Activated CD4-positive, alpha-beta T cell treated with anti-CD3 and anti-CD28 coated beads for 4 hours (primary cell): ENCODE measurements at places on chromosomes 2 and 18.

DNA sequence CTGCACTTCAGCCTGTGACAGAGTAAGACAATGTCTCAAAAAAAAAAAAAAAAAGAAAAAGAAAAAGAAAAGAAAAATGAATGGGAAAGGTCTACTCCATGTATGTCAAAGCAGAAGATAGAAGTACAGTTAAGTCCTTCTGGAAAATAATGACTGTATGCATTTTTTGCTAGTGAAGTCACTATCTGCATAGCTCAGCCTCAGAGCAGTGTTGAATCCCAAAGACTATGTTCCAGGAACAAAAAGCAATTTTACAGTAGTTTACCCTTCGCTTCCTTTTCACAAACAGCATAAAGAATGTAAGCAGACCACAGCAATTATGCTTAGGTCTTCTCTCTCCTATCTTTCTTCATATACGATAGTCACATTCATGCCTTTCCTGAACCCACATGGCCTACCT lies 497.4 kb downstream of the CMPK2 start:
- DNase-seq = no peak

DNA sequence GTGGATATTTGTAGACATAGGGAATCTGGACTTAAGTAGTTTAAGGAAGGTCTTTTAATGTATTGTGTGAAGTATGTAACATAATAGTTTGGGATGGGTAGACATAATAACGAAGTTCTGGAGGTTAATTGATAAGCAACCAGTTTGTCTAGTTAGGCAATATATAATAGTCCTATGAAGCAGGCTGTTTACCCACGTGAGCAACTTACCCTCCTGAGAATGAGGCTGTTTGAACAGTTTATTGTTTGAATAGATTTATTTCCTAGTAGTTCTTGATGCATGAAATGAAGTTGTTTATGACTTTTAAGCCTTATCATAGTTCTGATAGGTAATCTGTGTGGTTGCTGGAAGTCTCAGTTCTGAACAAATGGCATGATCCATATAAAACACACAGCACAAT lies 361.5 kb downstream of the GALNT13 start:
- DNase-seq = no peak

DNA sequence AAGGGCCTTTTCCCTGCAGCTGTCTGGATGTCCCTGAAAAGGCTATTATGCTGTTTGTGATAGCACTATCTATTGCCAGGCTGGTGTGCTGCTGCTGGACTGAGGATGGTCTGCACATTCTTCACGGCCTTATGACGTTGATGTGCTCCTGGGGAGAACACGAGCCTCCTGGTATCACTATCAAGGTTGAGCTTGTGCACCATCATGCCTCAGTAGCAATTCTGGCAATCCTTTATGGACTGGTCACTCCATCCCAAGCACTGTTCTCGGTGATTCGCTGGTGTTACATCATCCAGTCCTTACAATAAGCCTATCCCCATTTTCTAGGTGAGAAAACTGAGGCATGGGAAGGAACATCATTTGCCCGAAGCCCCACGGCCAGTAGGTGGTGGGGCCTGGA lies 18.2 kb upstream of the CCBE1 start:
- no peak for DNase-seq

DNA sequence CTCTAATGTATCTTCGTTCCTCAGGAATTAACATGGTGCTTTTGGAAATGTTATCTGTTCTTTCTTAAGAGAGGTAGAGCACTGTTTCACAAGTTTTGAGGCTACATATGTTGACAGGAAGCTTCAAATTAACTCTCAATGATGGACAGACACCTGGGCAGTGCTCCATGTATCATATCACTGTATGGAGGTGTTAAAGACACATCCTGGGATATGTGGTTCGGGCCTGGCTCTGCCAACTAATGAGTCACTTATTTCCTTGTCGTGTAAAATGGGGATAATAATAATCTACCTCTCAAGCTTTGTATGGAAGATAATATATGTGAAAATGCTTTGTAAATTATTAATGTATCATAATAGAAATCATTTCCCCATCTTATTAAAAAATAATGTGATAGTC lies 90.2 kb downstream of the PARD3B start:
- DNase-seq = no peak

GRCh38 chr18:6994771-6995430 lies 122.7 kb downstream of the LAMA1 start:
- no peak for DNase-seq

DNA sequence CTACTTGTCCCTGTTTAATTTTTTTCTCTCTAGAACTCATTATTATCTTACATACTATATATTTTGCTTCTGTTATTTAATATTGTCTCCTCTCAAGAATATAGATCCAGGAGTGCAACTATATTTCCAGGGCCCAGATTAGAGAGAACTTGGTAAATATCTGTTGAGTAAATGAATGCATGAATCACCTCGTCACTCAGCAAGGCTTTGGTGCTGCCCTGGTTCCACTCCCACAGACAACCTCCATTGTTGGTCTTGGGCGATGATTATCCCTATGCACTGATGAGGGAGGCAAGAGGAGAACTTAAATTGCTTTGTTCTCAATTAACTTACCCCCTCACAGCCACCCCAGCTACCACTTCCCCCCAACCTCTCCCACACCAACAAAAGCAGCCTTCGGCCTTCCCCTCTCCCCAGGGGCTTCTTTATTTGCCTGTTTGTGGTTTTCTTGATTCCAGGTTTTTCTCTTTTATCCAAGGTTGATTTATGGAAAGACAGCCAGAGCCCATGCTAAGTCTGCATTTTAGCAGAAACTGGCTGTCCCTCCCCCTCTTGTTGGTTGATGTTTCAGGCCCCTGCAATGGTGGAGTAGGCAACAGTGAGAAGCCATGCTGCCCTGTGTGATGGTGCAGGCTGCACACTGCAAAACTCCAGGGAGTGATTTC lies 17.0 kb upstream of the DIPK1C start:
- DNase-seq = no peak

DNA sequence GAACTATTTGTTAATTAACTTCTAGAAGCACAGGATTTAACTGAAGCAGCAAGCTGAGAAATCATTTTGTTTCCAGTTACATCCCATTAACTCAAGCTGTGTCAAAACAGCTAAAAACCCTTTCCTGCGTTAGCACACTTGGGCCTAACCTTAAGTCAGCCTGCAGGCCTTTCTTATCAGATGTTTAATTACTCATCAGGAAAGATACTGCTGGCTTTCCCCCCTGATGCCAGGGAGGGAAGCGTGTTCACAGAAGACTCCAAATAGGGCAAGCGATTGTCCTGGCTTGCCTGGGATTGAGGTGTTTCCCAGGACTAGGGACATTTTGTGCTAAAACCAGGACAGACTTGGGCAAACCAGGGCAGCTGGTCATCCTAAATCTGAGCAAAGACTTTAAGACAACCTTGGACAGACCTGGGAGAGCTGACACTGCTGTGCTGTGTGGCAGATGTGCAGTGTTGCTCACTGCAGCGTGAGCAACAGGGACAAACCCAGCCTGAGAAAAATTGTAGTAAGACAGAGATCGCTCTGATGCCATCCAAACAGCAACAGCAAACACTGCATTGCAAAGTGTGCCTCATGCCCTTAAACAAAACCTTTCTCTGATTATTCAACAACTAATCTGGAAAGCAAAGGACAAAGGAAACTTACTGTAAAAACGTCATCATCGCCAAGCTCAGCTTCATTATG lies 100.9 kb downstream of the SPRED2 start:
- no peak for DNase-seq

GRCh38 chr2:168604252-168604651 lies 148.2 kb downstream of the CERS6 start:
- DNase-seq = no peak

DNA sequence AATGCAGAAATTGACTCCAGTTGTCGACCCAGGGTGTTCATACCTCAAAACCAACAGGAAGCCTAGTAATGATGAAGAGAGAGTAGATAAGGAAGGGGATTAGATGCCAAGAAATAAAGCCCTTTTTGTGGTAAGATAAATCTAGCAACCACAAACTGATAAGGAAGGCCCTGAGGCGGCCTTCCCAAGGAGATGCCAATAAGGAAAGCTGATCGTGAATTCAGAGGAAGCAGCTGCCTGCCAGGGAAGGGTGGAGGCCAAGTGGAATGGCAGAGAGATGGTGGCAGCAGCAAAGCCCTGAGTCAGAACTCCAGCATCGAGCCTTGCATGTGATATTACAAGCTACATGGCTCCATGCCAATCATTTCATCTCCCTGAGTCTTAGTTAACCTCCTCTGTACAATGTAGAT lies 126.3 kb downstream of the IRS1 start:
- DNase-seq = no peak

GRCh38 chr2:72562451-72563153 lies 263.2 kb downstream of the EXOC6B start:
- no peak for DNase-seq

DNA sequence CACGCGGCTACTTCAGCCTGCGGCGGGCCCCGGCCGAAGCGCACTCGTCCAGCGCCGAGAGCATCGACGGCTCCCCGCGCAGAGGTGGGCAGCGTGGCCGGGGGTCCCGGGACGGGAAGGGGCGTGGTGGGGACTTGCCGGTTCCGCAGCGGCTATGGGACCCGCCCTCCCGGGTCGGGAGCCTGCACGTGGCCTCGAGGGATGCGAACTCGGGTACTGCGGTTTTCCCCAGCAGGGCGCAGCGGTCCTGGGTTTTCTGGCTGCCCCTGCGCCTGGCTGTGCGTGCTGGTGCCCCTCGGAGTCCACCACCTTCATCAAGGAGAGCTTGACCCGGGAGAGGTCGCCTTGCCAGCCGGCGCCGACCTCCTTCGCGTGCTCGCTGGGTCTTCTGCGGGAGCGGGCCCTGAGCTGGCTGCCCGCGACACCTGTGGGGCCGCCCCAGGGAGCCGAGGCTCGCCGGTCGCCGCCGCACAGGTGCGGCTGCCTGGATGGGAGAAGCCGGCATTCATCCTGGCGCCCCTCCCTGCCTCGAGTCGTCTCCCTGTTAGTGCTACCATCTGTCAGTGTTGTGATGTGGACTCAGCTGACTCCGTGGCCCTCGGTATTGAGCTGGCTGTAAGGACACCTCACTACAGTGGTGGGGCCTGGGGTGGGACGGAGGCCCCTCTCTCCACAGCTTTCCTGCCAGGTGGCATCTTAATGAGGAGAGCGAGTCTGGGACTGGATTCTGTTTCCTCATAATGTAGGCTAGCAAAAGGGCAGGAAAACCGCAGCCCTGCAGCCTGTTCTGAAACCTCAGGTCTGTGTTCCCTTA lies 177.3 kb downstream of the AGAP1 start:
- no peak for DNase-seq

DNA sequence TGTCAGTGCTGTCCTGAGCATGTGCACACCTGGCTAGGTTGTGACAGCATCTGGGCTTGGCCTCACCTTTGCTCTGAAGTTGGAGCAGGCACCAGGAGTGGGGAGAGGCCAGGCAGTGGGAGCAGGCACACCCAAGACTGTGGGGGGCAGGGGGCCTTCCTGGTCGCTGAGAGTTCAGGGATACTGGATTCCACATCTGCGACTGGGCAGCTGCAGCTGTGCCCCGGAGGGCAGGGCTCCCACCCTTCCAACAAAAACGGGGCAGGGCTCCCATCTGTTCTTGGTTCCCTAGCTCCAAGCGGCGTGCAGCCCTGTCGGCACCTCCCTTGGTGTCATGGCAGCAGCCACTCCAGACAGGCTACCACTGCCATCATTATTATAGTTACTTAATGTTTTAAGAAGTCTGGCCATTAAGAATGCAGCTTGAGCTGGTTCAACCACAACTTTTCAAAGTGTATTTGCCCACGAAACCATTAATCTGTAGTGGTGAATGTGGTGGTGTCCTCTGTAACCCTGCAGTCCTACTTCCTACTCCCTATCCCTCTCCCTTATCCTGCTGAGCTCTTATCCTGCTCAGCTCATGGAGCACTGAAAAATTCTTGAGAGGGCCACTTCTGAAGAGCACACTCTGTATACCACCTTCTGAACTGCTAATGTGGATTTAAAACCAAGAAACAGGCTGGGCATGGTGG lies 48.0 kb upstream of the RAB1A start:
- DNase-seq = no peak

DNA sequence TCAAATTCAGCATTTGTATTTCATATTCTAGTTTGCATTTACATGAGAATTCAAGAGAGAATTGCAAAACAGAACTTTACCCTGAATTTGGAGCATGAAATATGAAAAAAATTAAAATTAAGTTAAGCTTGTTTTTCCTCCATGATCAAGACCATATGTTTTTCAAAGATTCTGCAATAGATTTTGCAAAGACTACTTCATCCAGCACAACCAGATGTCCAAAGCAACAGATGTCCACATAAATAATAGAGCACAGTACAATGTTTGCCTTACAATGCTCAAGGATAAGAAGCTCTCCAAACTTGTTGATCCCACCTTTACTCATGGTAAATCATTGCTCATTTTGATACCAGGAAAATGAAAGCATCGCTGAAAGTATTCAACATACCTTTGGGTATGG lies 25.6 kb downstream of the FAP start:
- no peak for DNase-seq

DNA sequence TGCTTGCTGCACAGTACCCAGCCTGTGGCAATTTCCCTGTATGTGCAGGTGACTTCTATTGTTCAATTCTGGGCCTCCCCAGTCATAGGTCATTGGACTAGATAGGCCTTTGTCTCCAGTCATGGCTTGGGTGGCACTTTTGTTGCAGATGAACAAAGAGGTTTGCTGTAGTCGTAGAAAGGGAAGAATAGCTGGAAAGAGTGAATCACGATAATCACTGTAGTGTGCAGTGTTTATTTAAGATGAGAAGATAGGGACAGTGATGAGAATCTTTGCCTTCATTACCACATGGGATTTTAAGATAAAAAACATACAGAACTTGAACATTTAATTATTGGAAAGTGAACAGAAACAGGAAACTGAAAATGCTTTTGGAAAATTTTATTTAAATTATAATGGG lies 156.1 kb upstream of the CYRIA start:
- DNase-seq = no peak

- DNase-seq = no peak
These were observed 193.2 kb upstream of the ITGA4 start for GRCh38 chr2:181264001-181264400.

- DNase-seq = no peak
These were observed 11.8 kb upstream of the CBLN2 start for GRCh38 chr18:72555968-72556367.

DNA sequence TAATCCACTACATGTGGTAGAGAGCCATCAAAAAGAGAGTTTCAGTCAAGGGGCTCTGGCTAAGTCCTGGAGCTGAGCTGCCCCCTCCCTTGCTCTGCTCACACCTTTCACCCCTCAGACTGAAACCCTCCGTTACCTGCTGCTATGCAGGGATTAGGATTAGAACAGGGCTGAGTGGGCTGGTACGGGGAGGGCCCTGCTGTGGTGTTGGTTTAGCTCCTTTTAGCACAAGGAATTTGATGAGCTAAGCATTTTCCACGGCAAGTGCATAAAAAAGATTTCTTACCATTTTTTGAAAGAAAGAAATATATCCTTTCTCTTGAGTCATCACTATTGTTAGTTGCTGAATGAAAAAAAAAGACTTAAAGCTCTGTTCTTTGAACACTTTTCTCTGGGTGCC lies 46.3 kb downstream of the TCF7L1 start:
- no peak for DNase-seq

GRCh38 chr2:216633616-216634369 lies 573 bp downstream of the IGFBP2 start:
- DNase-seq = no peak

DNA sequence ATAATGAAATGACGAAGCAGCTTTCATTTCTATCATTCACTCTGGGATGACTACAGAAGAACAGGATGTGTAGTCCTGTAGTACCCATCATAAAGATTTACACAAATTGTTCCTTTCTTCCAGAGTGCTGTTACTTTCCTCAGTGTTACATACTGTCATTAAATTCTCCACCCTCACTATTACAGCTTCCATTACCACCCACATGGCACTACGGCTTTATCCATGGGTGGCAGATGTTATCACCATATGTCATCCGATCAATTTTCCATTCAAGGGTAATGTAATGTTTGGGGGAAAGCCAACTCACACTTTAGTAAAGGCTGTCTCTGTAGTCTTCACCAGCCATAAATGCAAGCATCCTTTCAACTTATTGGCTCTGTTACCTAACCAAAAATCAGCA lies 7.1 kb upstream of the CSRNP3 start:
- DNase-seq = no peak
